Erythroblast (primary cell): ENCODE measurements at places on chromosomes 6 and 20.

DNA sequence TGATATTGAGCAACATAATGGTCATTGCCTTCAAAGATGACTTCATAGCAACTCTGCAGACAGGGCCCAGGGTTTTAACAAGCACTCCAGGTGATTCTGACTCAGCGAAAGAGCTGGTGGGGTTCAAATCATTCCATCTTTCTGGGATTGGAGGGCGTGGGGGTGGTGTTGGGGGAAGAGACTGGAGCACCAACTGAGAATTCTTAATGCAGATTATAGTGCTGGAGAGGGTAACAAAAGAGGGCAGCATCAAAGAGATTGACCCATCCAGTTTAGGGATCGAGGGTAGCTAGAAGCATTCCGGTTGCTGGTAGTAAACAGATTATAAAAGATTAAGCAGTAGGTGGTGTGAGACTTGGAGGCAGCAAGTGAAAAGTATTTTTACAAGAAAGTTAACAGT, 15.9 kb downstream of the PFDN4 start:
- no peak for DNase-seq

DNA sequence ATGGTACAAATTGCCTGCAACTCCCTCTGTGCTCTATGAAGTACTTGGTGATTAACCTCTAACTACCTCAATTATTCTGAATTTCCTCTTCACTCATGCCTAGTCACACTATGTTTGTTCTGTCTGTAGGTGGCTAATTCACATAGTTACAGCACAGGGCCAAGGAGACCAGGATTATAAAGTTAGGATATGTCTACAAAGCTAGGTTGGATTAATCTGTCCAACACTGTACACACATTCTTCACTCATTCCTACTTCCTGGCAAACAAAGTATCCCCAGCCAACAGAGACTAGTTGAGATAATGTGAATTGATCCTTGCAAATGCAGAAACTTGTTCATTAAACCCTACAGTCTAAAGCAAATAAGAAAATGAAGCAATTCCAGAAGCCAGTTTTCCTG, 269.8 kb downstream of the HACE1 start:
- DNase-seq, result no peak

- DNase-seq, result peak; percentile 11
Measured at GRCh38 chr6:159044899-159045727, at the start of gene TAGAP. TSS of gene TAGAP (minus strand) at chr6:159044991. CDS start at chr6:159044146, 845 bp downstream.

DNA sequence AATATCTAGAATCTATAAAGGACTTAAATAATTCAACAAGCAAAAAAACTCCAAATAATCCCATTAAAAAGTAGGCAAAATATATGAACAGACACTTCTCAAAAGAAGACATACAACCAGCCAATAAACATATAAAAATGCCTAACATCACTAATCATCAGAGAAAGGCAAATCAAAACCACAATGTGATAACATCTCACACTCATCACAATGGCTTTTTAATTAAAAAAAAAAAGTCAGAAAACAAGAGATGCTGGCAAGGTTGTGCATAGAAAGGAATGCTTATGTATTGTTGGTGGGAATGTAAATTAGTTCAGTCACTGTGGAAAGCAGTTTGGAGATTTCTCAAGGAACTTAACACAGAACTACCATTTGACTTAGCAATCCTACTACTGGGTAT, 979.6 kb upstream of the MAP3K7 start:
- no peak for DNase-seq

DNA sequence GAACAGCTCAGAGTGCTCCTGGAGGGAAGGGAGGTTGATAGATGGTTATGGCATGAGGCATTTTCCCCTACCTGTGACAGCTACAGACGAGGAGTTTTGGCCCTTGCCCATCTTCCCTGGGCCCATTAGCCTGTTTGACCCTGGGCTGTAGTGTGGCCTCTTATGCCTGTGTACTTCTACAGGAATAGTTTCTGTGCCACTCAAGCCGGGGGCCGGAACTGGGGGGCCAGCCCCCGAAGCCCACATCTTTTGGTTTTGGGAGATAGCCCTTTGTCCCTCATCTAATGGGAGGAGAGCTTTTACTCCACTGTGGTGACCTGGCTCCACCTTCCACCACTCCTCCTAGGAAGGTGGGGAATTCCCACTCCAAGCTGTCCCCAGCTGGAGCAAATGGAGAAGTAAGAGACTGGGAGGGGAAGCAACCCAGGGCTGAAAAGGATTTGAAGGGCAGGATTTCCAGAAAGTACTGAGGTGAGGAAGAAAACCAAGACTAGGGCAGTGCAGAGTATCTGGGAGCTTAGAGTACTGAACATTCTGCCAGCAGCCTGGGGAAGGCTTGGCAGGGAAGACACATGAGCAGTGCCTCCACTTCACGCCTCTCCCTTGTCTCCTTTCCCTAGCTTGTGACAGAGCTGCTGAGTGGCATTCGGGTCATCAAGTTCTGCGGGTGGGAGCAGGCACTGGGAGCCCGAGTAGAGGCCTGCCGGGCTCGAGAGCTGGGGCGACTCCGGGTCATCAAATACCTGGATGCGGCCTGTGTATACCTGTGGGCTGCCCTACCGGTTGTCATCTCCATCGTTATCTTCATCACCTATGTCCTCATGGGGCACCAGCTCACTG, 6.9 kb downstream of the ABCC10 start:
- no peak for DNase-seq

GRCh38 chr20:63648895-63649589, 4.2 kb downstream of the STMN3 start:
- DNase-seq, result no peak

- no peak for DNase-seq
Measured at GRCh38 chr6:132910759-132911158, 96.4 kb downstream of the RPS12 start.

- no peak for DNase-seq
Measured at GRCh38 chr6:49923826-49924225, 40.1 kb downstream of the DEFB114 start.

GRCh38 chr6:129681913-129682205, 28.1 kb downstream of the ARHGAP18 start:
- DNase-seq, result no peak
